Heart right ventricle (tissue), 16 donors: ENCODE measurements at places on chromosomes 12 and 14. TPM values are rescaled to one million over a fixed set of nuclear protein-coding genes. Genes with fewer than 3 reads are reported as not detected.
A peak's percentile ranks its signal among the peaks of the same experiment; 100 is the strongest.

DNA sequence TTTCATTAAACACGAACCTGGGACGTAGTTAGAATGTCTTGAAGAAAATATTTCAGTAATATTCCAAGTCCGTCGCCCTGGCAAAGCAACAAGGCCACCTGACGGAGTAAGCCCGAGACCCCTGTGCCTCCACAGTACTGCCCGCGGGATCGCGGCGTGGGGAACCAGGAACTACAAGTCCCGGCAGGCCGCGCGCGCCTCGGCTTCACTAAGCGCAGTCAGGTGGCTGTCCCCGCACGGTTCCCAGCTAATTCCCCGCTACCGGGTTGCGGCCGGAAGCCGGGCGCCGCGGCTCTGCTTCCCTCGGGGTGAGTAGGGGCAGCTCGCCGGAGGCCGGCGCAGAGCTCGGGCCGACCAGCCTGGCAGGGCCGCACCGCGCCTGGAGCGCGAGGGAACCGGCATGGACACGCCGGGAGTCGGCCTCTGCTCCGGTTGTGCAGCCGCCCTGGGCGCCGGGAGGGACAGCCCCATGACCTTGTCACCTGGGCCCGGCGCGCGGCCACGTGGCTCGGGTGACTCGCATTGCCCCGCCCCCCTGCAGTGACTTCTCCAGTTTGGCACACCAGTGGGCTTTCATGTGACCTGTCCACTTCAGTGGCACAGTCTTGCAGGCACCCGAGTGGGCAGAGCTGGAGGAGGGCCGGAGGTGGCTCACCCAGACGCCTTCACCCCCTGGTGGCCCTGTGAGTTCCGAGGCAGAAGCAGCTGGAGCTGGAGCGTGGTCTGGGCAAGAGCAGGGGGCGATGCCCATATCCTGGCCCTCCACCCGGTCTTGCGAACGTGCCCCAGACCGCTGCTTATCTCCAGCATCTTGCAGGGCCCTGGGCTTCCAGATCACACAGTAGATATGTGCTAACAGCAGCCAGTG lies at the start of gene ADCK1:
Gene ADCK1, plus strand, starts transcription at position 247 of the 868 bp plus-strand sequence. CDS start 18,870 bp downstream, outside the sequence.
- peak; percentile 90 for DNase-seq

- no peak for DNase-seq
Observed at GRCh38 chr14:50846226-50846880, 15.4 kb upstream of the NIN start.

DNA sequence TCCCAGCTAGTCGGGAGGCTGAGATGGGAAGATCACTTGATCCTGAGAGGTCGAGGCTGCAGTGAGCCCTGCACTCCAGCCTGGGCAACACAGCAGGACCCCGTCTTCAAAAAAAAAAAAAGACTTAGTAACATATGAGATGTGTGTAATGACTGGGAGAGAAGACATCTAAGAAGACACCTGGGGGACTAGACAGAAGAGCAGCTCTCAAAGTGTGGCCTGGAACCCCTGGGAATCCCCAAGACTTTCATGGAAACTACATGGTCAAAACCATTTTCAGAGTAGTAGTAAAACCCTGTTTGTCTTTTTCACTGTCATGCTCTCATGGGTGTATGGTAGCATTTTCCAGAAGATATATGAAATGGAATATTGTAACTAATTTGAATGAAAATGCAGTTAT lies 45.3 kb downstream of the R3HDM2 start:
- no peak for DNase-seq

- DNase-seq, result peak; percentile 42
Observed at GRCh38 chr14:52845081-52845480, 53.7 kb upstream of the GNPNAT1 start.

GRCh38 chr12:2215709-2216560 lies 163.1 kb downstream of the CACNA1C start:
- no peak for DNase-seq

GRCh38 chr14:28653521-28653920 lies 113.1 kb upstream of the FOXG1 start:
- DNase-seq, result no peak

- DNase-seq, result no peak
Observed at GRCh38 chr12:90515199-90516175, 439.5 kb downstream of the CCER1 start.

GRCh38 chr12:108689314-108690190 lies 41.8 kb downstream of the CORO1C start:
- DNase-seq, result no peak

DNA sequence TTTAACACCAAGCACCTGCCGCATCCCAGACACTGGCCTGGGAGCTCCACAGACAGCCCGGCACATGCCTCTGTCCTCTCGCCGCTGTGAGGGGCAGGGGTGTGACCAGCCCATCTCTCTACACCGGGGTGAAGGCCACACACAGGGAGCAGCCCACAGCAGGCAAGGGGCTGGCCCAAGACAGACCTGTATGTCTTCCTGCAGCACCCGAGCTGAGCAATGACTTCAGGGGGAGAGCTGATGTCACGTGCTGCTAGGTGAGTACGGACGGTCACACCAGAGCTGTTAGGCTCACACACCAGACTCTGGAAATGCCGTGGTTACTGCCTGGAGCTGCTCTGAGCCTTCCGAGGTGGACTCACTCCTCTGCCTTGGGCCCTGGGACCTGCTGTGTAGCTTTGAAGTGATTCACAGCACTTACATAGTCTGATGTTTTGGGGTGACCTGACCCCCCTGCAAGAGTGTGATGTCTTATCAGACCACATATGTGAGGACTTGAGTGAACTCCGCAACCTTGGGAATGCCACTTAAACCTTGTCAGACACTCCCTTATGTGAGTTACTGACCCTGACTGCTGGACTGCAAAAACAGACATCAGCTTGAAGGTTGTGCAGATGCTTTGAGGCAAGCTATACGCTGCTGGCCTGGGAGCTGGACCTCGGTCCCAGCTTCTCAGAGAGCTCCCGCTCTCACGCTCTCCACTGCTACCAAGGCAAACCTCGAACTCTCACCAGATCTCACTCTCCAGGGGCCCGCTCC lies 1.8 kb downstream of the XRCC3 start:
- DNase-seq, result no peak

GRCh38 chr14:95127531-95127911 lies 29.8 kb downstream of the DICER1 start:
- DNase-seq, result no peak

DNA sequence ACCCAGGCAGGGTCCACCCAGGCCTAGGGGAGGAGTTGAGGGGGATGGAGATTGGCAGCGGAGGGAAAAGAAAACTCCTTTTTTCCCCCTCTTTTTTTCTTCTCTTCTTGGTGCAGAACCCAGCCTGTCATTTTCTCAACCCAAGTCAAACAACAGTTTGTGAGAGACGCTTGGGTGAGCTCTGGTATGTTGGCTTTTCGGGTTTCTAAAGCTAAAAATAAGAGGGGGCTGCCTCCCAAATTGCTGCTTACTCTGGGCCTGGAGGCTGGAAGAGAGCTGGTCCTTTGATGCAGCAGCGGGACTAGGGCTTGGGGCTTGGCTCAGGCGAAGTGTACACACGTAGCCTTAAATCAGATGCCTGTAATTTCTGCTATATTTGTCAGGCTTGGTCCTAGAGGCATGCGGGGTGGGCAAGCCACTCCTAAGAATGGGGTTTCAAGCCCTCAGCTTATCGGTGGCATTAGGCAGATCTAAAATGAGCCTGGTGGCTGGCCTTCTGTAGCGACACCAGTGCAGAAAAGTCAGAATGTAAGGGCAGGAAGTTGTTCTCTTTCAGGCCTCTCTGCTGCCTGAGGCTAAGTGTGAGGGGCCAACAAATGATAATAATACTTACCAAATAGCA lies 816 bp upstream of the SLC8A3 start:
- DNase-seq, result no peak

GRCh38 chr14:93591506-93591905 lies 160.8 kb downstream of the UNC79 start:
- DNase-seq, result no peak

- no peak for DNase-seq
Observed at GRCh38 chr14:57632649-57633048, 139.0 kb upstream of the CCDC198 start.

DNA sequence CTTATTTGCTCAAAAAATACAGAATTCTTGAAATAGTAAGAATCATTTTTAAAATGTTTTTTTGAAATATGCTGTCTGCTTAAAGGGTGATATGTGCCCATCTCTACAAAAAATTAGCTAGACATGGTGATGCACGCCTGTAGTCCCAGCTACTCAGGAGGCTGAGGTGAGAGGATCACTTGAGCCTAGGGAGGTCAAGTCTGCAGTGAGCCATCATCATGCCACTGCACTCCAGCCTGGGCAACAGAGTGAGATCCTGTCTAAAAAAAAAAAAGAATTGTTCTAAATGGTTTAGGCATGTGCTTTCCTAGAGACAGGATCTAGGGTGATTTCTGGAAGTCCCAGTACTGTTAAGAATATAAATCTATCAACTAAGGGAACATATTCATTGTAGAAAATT lies 75.6 kb upstream of the HECTD1 start:
- no peak for DNase-seq

- no peak for DNase-seq
Observed at GRCh38 chr14:52119030-52119429, 50.2 kb upstream of the NID2 start.

- no peak for DNase-seq
Observed at GRCh38 chr12:13229504-13229903, 33.0 kb downstream of the EMP1 start.

- no peak for DNase-seq
Observed at GRCh38 chr14:82029038-82029437, 495.4 kb upstream of the SEL1L start.

GRCh38 chr12:4196805-4197420 lies 76.6 kb upstream of the CCND2 start:
- no peak for DNase-seq

DNA sequence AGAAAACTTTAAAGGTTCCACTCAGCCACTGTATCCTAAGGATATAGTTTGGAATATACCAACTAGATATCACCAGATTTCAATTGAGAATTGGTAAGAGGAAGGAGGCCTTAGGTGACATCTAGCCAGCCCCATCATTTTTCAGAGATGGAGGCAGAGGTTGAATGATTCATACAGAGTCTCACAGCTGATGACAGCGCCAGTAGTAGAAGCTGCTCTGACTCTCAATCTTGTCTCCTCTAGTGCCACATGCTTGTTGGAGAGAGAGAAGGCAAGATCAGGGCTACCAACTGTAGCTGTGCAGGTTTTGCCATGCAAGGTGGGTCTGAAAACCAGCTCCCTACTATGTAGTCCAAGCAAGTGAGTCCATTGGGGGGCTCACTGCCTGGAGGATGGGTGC lies 6.1 kb downstream of the FRMD6 start:
- no peak for DNase-seq

DNA sequence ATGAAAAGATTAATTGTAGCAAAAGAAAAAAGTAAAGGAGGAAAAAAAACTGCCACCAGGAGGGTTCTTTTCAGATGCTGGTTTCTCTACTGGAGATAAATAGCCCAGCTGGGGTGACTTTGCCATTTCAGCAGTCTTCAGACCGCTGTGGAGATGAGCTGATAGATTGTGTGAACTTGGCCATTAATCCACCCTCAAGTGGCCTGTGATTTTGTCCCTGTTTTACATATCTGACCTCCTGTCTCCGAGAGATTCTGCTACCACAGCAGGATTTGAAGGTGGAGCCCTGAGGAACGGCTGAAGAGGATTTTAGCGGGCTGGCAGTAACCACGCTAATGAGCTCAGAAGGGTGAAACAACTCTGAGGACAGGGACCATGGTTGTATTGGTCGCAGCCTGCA lies 72.7 kb downstream of the WSCD2 start:
- no peak for DNase-seq

GRCh38 chr12:79033788-79034187 lies 169.2 kb downstream of the SYT1 start:
- no peak for DNase-seq

DNA sequence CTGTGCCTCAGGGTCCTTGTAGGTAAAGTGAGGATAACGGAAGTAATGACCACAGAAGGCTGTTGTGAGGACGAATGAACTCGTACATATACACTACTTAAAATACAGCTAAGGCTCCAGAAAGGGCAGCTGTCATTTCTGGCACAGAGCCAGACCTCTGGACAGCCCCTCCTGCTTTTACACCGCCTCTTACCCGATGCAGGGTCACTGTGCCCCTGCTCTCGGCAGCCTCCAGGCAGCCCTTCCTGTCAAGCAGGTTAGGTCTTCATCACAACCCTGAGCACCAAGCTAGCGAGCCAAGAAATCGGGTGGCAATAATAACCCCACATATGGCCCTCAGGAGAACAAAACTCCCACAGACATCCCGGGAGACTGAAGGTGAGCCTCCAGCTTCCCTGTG lies 8.5 kb downstream of the TMEM229B start:
- no peak for DNase-seq

DNA sequence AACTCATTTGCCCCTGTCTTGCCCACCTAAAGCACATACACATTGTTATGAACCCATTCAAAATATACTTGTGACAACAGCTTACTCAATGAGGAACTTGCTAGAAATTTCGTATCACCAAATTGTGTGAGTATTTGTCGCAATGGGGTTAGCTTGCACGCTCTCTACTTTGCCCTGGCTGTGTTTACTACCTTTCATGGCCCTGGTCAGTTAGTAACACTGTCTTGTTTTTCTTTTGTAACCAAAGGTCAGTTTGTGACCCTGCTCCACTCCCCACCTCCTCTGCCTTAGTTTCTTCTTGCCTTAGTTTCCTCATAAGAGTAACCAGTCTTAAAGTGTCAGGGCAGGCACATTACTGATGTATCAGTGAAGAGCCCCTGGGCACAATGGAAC lies 205.8 kb upstream of the EEA1 start:
- DNase-seq, result no peak

- DNase-seq, result no peak
Observed at GRCh38 chr14:102951034-102951433, 28.6 kb downstream of the AMN start.

- DNase-seq, result no peak
Observed at GRCh38 chr12:116722245-116722644, 15.6 kb downstream of the SPRING1 start.

GRCh38 chr12:54075409-54075808 lies 21.8 kb downstream of the HOXC4 start:
- no peak for DNase-seq

- no peak for DNase-seq
Observed at GRCh38 chr14:54603362-54603761, 36.4 kb downstream of the SAMD4A start.

LRRIQ1 gene
- 0.14 TPM for total RNA-seq

RNF212B gene
- total RNA-seq, result not detected

TAS2R10 gene
- total RNA-seq, result 0.32 TPM

C1QL4 gene
- total RNA-seq, result not detected

E2F7 gene
- total RNA-seq, result 0.11 TPM

RACGAP1 gene
- total RNA-seq, result 3.7 TPM

HOXC10 gene
- not detected for total RNA-seq

TPH2 gene
- total RNA-seq, result not detected

KRT2 gene
- not detected for total RNA-seq

TAS2R31 gene
- total RNA-seq, result 0.54 TPM

PZP gene
- 0.64 TPM for total RNA-seq

GUCY2C gene
- total RNA-seq, result not detected

NR1H4 gene
- total RNA-seq, result not detected

NOP9 gene
- 27.9 TPM for total RNA-seq

PRPF40B gene
- total RNA-seq, result 23.1 TPM
